Activated T-cell treated with anti-CD3 and anti-CD28 coated beads, Interleukin-2, amount 50 U/mL, for 72 hours (primary cell): ENCODE measurements at places on chromosomes 16 and 17.

DNA sequence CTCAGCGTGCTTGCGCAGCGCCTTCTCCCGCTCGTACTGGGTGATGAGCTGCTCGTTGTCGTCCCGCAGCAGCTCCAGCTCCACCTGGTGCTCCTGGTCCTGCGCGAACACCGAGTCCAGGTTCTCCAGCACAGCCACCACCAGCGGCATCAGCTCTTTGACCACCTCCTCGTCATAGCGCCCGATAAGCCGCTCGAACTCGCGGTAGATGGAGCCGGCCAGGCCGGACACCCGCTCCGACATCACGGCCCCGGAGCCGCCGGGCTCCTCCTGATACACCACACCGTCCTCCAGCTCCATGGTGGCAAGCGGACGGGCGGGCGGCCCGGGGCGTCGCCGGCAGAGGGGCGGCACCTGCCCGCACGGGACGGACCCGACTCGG, 320 bp downstream of the SPAG9 start:
- peak; percentile 62 for DNase-seq

GRCh38 chr16:25580041-25580440, 111.7 kb upstream of the HS3ST4 start:
- no peak for DNase-seq

DNA sequence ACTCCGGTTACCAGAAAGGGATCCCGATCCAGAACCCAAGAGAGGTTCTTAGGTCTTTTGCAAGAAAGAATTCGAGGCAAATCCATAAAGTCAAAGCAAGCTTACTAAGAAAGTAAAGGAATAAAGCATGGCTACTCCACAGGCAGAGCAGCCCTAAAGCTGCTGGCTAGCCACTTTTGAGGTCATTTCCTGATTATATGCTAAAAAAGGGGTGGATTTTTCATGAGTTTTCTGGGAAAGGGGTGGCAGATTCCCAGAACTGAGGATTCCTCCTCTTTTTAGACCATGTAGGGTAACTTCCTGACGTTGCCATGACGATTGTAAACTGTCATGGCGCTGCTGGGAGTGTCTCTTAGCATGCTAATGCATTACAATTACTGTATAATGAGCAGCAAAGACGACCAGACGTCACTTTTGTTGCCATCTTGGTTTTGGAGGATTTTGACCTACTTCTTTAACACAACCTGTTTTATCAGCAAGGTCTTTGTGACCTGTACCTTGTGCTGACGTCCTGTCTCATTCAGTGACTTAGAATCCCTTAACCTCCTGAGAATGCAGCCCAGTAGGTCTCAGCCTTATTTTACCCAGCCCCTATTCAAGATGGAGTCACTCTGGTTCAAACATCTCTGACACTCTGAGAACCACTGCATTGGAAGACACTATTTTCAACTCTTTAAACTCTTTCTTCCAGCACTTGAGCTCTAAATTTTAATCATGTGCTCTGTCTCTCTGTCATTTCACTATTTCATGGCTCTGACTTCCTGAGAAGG, 203.6 kb upstream of the CACNG3 start:
- no peak for DNase-seq

DNA sequence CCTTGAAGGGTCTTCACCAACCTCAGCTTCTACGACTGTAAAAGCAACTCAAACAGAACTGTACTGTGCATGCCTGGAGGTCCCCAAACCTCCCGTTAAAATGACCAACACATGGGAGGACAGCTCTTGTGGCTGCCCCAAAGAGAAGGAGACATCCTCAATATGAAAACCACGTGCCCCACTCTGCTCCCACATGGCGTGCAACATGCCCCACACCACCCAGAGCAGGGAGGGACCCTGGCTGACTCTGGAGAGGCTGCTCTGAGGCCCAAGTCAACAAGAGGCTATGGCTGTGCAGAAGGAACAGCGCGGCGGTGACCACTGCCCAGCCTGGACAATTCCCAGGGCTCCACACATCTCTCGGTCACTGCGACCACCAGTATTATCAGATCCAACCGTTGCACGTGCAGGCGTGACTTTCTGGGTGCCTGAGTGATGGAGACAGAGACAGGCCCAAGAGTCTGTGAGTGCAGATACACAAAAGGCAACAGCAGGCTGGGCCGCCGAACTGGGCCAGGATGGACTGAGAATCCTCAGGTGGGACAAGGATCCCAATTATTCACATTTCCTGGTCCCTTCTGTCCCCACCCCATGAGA, 1.4 kb downstream of the PLD6 start:
- DNase-seq = no peak

DNA sequence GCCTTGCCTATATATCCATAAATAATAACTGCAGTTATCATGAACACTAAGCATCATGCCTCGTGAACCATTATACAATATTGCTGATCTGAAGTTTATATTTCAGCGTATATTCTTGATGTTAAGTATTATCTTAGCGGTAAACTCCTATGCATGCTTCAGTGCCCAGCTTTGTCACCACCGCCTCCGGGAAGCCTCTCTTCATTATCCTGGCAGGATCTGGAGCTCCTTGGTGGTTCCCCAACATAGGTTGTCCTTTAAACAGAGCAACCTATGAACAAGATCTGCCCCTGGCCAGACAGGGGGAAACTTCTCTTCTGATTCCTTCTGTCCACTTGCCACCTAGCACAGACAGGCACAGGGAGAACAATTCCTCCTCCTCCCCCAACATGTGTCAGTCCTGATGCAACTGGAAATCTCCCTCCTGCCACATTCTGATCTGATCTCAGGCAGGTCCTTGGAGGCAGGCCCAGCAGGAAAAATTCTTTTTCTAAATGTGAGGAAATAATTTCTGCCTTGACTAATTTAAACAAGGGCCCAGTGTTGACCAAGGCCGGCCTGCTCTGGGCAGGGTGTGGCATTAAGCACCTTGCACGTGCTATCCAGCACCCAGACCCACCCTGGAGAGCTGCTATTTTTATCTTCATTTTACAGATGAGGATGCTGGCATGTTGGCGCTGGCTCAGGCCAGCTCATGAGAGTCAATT, 22.4 kb downstream of the SPNS2 start:
- no peak for DNase-seq

DNA sequence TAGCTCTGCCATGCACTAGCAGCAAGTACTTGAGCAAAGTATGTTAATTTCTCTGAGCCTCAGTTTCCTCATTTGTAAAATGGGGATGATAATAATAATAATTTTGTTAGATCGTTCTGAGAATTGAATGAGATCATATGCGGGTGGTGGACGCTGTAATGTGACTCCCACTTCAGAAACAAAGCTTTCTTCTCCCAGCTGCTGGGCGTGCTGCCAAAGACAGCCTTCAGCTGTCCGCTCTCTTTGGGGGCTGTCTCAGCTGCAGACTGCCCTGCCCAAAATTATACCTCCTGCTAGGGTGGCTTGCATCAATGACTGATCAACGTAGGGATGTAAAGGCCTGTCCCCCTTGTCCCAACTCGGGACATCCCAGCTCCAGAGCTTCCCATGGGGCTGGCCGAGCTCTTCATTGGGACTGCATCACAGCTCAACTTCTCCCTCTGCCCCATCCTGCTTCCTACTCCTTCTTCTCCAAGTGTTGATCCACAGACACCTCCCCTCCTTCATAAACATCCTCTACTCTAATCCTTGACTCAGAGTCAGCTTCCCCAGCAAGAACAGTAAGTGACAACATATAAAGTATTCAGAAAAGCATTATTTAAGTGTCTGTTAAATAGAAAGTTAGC, 30.7 kb upstream of the CDH5 start:
- no peak for DNase-seq

DNA sequence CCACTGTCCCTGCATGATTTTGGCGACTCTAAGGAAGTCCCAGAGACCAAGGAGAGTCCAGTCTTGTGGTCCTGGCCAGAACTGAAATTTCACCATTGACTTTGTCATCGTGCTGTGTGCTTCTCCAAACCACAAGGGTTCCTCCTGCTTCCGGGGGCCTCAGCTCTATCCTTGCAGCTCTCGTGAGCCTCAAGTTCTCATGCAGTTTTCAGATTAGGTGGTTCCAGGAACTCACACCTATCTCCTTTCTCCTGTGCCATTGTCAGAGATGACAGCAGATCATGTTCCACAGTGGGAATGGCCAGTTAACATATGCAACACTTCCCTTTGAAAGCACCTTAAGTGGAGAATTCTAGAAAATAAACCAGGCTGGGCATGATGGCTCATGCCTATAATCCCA, 97.9 kb upstream of the CRHR1 start:
- no peak for DNase-seq

- no peak for DNase-seq
These were observed at the start of gene CBLN1 for GRCh38 chr16:49281480-49281842. CBLN1 (minus strand) TSS chr16:49281838; CDS start chr16:49281465, 373 bp downstream.
